HL-60 (cell line): ENCODE measurements at places on chromosomes 2 and 18.

DNA sequence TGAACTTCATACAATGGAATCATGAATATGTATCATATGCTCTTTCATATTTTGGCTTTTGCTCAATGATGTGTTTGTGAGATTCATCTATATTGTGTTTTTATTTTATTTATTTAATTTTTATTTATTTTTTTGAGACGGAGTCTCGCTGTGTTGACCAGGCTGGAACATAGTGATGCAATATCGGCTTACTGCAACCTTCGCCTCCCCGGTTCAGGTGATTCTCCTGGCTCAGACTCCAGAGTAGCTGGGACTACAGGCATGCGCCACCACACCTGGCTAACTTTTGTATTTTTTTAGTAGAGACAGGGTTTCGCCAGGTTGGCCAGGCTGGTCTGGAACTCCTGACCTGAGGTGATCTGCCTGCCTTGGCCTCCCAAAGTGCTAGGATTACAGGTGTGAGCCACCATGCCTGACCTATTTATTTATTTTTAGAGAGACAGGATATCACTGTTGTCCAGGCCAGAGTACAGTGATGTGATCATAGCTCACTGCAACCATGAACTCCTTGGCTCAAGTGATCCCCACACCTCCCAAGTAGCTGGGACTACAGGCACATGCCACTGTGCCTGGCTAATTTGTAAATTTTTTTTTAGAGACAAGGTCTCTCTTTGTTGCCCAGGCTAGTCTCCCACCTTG is 74.5 kb downstream of the TET3 start:
- DNase-seq = no peak

- DNase-seq = no peak
These were observed 755.5 kb downstream of the SUCLG1 start for GRCh38 chr2:83703598-83703997.

DNA sequence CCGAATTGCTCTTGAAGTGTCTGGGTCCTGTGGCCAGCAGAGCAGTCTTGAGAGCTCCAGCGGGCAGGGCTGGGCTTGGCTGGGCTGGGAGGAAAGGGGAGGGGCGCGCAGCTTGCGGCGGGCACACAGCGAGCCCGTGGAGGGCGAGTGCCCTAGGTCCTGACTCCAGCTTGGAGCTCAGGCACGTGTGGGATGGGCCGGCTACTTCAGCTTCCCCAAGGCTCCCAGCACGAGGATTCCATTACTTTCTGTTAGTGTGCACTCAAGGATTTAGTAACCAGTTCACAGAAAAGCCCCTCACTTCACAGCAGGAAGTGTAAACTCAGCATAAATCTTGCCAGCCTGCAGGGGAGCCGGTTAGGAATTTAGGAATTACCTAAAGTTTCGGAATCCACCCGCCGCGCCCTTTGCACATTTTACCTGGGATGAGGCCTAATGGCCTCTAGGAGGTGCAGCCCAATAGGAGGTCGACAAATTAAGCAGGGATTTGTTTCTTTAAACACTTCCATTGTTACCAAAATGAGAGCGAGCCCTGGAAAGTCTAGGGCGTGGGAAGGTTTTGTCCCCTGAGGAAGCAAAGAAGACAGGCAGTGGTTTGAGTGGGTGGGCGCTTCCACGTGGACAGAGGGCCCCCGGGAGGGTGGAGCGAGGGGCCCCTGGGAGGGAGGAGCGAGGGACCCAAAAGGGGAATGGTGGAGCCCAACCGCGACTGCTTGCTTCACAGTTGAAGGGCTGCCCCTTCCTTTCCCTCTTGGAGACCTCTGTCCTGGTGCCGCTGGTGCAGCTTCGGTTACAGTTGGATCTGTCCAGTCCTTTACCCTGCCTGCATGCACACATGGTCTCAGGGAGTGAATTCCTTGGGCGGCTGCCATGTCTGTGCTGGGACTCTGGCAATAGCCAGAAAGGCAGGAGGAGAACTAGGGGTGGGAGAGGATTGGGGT is 93.3 kb downstream of the CTAGE1 start:
- peak; percentile 52 for DNase-seq

DNA sequence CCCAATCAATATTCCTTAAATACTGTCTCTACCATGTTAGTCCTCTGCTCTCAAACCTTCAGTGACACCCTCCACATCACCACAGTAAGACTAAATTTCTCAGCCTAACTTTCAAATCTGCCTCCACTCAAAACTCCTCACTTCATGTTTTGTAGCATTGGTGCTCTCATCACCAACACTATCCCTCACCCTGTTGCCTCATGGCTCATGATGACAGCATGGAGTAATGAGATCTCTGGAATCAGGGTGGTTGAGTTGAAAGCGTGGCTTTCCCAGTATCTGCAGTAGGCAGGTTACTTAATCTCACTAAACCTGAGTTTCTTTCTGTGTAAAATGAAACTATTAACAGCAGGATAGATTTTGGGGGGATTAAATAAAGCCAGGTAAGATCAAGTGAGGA is 621.4 kb downstream of the NYAP2 start:
- DNase-seq = no peak

DNA sequence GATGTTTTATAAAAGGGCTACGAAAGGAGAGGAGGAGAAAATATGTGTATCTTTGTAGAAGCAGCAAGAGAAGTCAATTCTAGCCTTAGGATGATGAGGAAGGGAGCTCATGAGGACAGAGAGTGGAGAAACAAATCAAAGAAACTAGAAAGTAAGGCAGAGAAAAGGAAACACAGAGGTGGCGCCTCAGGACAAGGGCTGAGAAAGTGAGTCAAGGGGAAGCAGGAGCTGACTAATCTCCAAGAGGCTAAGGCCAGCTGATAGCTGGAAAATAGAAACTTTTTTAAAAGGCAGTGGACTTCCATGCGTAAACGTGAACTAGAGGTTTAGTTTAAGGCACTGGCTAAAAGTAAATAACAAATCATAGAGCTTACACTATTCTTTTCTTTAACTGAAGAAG is 173.3 kb downstream of the ANKRD44 start:
- DNase-seq = no peak

DNA sequence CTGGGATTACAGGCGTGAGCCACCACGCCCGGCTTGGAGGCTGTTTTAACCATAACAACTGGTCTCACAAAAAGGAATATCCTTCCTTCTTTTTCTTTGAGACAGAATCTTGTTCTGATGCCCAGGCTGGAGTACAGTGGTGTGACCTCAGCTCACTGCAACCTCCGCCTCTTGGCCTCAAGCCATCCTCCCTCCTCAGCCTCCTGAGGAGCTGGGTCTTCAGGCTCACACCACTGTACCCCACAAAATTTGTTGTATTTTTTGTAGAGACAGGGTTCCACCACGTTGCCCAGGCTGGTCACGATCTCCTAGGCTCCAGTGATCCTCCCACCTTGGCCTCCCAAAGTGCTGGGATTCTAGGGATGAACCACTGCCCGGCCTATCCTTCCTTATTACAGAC is 21.7 kb downstream of the CTIF start:
- DNase-seq = no peak

DNA sequence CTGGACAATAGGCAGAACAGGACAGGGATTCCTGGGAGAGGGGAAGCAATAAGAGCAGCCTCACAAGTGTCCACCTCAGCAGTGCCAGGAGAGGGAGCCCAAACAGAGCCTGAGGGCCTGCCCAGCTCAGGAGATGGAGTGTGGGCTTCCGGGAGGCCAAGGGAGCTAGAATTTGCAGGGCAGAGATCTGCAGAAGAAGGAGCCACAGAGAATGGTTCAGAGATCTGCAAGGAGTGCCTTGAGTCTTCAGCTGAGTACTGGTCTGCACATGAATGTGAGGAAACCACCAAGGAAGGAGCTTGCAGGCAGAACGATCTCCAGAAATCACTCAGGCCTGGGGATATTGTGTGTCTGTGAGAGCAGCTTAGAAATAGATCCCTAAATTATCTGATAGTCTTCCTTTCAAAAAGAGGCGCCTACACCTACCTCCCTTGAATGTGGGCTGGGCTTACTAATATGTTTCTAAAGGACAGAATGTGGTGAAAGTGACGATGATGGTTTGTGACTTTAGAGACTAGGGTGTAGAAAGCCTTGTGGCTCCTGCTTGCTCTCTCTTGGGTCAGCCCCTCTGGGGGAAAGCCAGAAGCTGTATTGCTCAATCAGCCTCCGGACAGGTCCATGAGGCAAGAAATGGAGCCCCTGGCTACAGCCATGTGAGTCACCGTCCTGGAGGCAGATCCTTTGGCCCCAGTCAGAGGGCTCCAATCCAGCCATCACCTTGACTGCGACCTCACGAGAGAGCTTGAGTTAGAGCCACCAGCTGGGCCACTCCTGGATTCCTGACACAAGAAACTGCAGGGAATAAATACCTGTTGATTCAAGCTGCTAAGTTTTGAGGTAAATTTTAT is 7.6 kb upstream of the LPIN1 start:
- peak; percentile 45 for DNase-seq

DNA sequence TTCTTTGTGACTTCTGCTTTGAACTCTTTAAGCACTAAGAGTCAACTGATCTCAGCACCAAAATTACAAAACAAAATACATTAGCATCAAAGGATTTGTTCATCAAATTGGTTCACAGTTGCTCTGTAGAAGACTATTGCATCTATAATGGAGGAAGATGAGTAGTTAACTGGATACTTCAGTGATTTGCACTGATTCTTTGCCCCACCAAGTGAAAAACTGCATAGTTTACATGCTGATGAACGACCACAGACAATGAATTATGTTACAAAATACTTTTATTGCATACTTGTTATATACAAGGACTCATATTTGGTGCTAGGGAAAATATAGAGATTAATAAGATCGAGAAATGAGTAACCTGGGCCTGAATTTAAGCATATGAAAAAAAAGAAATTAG is 107.2 kb downstream of the SCG2 start:
- no peak for DNase-seq

- DNase-seq = peak; percentile 90
These were observed 132.9 kb downstream of the SOCS6 start for GRCh38 chr18:70421471-70422390.

DNA sequence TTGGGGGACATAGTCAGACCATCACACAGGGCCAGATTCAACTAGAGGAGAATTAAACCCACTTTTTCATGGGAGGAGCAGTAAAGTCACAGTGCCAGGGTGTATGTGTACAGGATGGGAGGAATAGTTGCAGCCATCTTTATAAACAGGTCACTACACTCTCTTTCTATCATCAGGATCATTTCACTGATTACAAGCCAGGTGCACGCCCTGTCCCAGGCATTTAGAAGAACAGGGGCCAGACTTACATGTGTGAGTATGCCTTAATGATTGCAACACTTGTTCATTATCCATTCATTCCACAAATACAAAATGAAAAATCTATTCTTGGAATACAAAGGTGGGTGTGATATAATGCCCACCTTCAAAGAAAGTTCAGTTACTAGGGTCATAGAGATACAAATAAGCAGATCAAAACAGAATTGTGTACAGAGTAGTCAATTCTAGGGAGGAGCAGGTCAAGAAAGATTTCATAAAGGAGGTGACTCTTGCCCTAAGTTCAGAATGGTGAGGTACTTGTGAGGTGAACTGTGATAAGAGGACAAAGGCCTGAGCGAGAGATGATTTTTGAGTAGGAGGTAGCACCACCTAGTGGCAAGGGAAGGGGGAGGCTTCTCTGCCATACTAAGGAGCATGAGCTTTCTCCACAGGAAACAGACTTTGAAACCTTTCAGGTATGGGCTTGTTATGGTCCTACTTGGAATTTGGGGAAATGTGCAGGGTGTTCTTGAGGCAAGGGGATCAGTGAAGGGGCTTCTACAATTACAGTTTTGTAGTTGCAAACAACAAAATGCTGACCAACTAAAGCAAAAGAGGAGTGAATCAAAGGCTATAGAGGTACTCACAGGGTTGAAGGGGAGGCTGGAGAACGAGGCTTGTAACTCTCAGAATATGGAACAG is 156.3 kb downstream of the SUCLG1 start:
- peak; percentile 23 for DNase-seq

DNA sequence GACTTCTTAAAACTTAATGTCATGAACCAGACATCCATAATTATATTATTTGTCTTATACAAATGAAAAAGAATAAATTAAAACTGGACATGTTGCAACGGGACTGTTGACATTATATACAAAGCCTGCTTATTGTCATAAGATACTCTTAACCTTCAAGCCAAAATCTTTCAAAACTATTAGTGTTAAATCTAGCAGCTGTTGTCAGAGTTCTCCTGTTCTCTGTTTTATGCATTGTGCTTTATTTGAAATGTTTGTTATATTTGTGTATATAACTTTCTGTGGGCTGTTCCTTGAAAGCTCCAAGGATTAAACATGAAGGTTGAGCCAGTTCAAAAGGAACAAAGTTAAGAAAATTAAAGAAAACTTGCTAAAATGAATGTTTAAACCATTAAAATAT is 335.5 kb upstream of the NT5C1B start:
- no peak for DNase-seq

DNA sequence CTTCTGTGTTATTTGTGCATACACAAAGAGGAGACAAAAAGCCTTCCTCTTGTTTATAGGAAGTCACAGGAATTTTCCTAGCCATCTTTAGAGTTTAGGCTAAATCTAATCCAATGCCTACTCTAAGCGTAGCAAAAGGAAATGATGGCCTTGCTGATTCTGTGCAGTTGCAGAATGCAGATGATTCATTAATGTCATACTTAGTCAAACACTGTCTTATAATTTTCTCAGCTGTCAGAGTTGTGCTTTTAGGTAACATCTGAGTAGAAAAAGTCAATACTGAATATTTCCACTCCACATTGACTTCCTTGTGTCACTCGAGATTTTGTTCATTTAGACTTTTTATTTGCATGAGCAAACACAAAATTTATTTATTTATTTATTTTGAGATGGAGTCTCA is 157.9 kb upstream of the FOSL2 start:
- DNase-seq = no peak

- DNase-seq = peak; percentile 69
These were observed 33.6 kb upstream of the RNF149 start for GRCh38 chr2:101341901-101342624.

DNA sequence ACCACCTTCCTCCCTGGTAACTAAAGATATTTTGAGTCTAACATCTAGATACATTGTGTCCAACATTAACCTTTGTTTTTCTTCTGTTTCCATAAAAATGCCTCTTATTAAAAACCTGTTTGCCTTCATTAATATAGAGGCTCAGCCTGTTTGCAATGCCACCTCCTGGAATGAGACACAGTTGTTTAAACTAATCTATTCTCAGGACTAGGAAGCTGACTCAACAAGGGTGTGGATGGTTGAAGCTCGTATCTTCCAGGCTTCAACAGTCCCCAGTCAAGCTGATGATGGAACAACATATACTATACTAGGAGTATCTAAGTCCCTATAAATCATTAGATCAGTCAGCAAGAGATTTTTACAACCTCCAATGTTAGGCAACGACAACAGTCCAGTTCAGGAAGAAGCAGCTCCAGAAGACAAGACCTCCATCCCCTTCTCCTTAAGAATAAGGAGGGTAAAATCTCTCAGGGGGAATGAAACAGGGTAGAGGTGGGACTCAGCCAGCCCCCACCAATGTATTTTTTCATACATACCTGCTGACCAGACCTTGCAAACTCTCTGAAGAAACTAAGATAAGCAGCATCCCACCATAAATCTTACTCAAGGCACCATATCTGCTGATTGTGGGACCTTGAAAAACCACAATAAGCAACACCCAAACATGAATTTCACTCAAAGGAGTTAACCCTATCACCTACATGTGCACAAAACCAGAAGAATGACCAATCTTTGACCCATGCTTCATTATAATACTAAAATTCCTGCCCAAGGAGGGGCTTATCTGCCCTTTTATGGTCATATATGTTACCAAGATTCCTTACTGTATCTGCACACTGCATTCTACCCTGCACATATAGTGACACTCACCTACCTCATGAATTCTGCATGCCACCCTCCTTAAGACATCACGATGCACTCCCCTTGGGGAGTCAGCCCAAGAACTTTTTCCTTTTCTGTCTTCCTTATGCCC is 21.4 kb downstream of the ZNF24 start:
- DNase-seq = no peak
